ENCODE measurements at places on chromosomes 12 and 14. TPM values are rescaled to one million over a fixed set of nuclear protein-coding genes. Genes with fewer than 3 reads are reported as not detected.

Gene INHBE
- 17.6 TPM for total RNA-seq

Gene IL26
- total RNA-seq, result not detected

DNA sequence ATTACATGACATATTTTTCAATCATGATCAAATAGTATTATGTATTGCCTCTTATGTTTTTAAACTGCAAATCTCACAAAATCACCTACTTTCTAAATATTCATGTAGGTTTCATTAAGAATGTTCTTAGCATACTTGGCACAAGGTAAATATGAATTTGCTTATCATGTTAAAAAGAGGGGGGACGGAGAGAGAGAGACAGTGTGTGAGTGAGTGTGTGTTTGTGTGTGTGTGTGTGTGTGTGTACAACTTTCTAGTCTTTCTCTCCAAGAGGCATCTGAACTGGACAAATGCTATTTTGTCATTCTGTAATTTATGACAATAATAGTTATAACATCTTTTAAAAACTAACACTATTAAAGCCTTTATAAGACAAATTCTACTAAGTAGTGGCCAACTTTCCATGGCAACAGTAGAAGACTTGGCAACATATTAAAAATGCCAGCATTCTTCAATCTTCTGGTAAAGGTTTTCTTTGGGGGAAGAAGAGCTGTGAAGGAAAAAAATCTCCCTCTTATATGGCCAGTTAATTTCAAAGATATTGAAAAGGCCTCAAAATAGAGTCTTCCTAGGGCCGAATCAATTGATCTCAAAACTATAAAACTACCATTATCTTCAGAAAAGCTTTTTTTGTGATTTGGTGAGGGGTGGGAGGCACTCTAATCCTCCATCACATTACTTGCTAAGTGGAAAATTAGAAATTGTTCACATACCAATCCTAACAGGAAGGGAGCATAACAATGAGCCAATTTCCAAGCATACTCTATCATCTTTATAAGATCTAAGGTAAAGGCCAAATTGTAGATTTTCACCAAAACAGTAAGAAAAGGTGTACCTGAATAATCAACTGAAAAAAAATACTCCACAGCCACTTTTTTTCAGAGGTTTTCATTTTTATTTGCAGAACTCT is 28.2 kb downstream of the CDK17 start:
- DNase-seq, result no peak
- H3K4me3 ChIP-seq, result no peak overlapping the region
- H3K27ac ChIP-seq, result no peak overlapping the region
- no peaks in the 10 kb centered on the region for H3K27me3 ChIP-seq

DNA sequence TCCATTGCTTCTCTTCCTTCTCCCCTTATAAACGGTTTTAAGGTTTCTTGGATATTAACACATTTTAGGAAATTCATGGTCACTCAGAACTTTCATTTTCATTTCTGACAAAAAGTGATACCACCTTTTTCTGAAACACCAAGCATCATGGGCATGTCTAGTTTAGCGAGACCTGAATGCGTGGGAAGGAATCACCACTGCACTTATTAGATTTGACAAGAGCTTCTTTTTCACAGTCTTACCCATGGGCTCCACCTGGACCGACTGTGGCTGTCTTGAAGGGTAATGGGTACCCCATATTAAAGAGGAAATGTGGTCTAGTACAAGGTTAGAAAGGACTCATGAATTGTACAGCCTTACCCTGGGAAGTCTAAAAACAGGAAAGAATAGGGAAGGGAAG is 95.4 kb downstream of the KCNK10 start:
- no peaks in the 10 kb centered on the region for H3K4me1 ChIP-seq
- no peak overlapping the region for H3K4me3 ChIP-seq
- no peak overlapping the region for H3K27ac ChIP-seq

GRCh38 chr14:56154321-56154720 is 36.1 kb downstream of the PELI2 start:
- no peak for DNase-seq
- H3K4me3 ChIP-seq, result no peak overlapping the region
- no peak overlapping the region for H3K27ac ChIP-seq
- no peaks in the 10 kb centered on the region for H3K27me3 ChIP-seq

GRCh38 chr12:13718271-13718670 is 263.1 kb downstream of the GRIN2B start:
- no peaks in the 10 kb centered on the region for H3K36me3 ChIP-seq
- no peaks in the 10 kb centered on the region for H3K4me1 ChIP-seq
- no peak overlapping the region for H3K4me3 ChIP-seq
- H3K27ac ChIP-seq, result no peak overlapping the region
- no peak for DNase-seq

DNA sequence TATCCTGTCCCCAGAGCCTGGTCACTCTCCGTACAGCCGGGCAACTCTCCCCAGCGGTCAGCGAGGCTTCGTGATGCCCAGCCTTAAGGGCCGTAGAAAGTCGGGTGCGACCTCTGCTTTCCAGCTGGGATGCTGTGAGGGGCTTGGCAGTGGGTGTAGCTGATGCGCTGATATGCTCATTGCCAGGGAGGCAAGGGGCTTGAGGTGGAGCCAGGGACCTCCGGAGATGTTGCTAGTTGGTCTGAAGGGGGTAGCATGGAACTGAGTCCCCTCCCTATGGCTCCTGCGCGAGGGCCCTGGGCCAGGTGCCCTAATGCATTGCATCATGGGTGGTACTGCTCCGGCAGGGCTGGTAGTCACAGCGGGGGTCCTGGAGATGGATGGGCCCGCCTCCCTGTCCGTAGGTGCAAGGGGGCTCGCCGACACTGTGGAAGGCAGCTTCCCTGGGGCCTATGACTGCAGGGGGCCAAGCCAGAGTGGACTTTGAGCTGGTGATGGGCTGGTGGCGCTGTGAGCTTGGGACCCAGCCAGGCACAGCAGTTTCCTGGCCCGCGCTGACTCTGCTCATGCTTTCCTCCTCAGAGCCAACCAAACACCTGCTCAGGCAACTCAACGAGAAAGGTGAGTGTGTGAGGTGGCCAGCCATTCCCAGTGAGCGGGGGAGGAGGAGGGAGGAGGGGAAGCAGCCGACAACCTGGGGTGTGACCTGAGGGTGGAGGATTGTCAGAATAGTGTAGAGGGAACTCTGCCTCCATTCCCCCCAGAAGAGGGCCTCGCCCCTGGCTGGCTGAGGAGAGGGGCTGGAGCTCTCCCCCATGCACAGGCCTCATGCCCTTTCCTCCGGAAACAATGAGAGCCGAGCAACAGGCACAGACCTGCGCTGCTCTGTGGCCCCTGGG is 32.3 kb downstream of the PLEKHG3 start:
- no peak overlapping the region for H3K27ac ChIP-seq
- peak; percentile 53 for DNase-seq

- H3K4me3 ChIP-seq, result no peak overlapping the region
- H3K36me3 ChIP-seq, result peaks cover 17% of the 10 kb centered on the region
- no peak overlapping the region for H3K27ac ChIP-seq
- H3K4me1 ChIP-seq, result no peaks in the 10 kb centered on the region
- no peak for DNase-seq
- no peaks in the 10 kb centered on the region for H3K27me3 ChIP-seq
Observed at GRCh38 chr12:131720921-131721320, 10.0 kb downstream of the SFSWAP start.

DNA sequence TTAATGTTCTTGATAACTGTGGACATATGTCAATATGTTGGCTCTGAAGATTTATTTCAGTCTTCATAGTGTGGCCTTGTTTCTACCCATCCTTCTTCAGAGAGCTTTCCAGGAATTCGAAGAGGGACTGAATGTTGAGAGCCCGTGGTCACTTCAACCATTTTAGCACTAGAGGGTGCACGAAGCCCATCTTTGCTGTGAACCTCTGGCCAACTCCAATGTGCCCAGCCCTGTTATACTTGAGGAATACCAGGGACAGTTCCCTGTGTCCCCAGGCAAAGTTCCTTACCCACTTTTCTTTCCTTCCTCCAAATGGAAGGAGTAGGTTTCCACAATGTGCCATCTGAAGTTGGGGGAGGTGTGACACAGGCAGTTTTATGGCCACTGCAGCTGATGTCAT is 603.5 kb downstream of the RPL10L start:
- H3K4me1 ChIP-seq, result no peaks in the 10 kb centered on the region
- H3K36me3 ChIP-seq, result no peaks in the 10 kb centered on the region
- H3K27me3 ChIP-seq, result no peaks in the 10 kb centered on the region
- H3K27ac ChIP-seq, result no peak overlapping the region
- no peak overlapping the region for H3K4me3 ChIP-seq

DNA sequence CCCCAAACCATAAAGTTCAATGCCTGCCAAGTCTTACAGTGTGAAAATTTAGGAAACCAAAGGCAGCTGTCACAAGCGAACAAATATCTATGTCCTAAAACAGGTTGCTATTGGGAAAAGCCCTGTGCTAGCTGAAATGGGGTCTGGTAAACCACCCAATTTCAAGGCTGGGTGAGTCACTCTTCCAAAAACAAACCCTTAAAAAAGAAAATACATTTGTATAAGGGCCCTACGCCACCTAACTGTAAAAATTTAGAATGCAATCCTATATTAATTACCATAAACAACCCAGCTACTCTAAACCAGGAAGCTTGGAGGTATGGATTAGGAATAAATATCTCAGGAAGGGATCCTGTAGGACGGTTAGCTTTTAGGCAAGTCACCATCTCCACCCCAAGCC is 32.1 kb downstream of the PRMT8 start:
- DNase-seq, result no peak
- H3K27ac ChIP-seq, result no peak overlapping the region
- H3K27me3 ChIP-seq, result peaks cover 4% of the 10 kb centered on the region
- no peaks in the 10 kb centered on the region for H3K4me1 ChIP-seq
